T-cell (primary cell): ENCODE measurements at places on chromosomes 12 and 14.

GRCh38 chr12:2169940-2170339, 117.2 kb downstream of the CACNA1C start:
- DNase-seq, result no peak

GRCh38 chr14:41303506-41303905, 303.2 kb upstream of the LRFN5 start:
- no peak for DNase-seq

DNA sequence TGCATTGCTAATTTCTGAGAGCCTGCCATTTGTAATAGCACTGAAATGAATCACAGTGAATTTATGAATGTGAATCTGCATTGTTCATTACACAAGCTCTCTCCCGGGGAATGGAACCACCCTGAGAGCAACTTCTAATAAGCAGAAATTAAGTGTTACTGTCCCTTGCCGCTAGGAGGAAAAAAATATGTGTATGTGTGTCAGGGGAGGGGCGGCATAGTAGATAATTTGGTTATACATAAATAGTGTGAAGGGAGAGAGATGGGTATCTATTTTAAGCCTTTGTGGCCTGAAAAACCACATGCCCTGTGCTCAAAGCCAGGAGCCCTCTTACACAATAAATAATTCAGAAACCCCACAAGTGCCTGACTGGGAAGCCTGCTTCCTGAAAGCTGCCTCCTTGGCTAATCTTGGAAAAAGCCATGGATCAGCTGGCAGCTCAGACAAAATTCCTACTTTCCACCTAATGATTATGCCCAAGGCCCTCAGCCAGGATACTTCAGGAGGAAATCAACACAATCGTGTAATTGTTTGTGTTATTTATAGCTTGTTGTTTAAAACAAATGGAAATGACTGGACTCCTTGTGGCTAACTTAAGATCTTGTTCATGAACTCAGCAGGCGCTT, 366.2 kb upstream of the KITLG start:
- no peak for DNase-seq

GRCh38 chr14:60981633-60982455, 799 bp downstream of the SLC38A6 start:
- DNase-seq, result no peak
